ENCODE measurements at places on chromosomes 1 and 21.

GRCh38 chr1:41497461-41498030, 13.1 kb upstream of the EDN2 start:
- no peak for DNase-seq

DNA sequence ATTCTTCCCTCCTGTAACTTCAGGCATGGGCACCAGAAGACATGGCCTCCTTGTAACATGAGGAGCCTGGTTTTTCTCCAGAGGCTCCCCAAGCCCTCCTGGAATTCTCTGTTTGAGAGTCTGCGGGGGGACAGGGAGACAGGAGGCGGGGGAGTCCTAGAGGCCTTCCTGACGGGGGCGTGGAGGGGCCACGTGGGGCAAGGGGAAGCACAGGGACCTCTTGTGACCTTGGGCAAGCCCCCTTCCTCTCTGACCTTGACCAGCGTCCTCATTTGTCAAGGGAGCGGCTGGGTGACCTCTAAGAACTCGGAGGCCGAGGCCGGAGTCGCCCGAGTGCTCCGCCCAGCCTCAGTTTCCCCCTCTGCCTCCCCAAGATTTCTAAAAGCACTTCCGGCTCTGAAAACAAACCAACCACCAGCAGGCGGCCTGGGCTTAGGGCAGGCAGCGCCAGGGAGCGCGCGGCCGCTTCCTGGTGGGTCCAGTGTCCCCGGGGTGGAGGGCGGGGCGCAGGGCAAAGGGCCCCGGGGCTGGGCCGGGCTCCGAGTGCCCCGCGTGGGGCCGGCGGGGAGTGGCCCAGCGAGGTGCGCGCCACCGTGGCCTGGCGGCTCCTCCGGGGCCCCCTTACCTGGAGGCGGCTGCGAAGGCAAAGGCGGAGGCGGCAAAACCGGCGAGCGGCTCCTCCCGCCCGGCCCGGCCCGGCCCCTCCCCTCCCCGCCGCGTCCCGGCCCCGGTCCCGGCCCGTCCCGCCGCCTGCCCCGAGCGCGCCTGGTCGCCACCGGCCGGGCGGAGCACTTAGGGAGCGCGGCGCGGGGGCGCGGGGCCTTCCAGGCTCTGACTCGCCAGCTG, at the start of gene TMCO4:
TSS of gene TMCO4 (minus strand) at position 687 of the 846 bp plus-strand sequence. CDS start 19,158 bp downstream, outside the sequence.
- peak; percentile 51 for DNase-seq

DNA sequence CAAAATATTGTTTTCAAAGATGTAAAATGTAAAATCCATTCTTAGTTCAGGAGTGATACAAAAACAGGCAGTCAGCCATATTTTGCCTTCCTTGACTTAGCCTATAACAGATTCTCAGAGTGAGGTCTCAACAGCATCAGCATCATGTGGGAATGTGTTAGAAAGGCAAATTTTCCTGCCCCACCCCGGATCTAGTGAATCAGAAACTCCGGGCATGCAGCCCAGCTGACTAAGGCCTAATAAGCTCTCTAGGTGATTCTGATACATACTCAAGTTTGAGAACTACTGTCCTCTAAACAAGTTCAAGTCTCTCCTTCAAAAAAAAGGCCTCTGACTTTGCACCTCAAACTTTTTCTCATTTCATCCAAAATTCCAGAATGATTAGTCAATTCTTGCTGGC, 46.9 kb upstream of the PRRC2C start:
- DNase-seq, result no peak

GRCh38 chr1:176338877-176339276, 124.1 kb upstream of the PAPPA2 start:
- DNase-seq, result no peak

DNA sequence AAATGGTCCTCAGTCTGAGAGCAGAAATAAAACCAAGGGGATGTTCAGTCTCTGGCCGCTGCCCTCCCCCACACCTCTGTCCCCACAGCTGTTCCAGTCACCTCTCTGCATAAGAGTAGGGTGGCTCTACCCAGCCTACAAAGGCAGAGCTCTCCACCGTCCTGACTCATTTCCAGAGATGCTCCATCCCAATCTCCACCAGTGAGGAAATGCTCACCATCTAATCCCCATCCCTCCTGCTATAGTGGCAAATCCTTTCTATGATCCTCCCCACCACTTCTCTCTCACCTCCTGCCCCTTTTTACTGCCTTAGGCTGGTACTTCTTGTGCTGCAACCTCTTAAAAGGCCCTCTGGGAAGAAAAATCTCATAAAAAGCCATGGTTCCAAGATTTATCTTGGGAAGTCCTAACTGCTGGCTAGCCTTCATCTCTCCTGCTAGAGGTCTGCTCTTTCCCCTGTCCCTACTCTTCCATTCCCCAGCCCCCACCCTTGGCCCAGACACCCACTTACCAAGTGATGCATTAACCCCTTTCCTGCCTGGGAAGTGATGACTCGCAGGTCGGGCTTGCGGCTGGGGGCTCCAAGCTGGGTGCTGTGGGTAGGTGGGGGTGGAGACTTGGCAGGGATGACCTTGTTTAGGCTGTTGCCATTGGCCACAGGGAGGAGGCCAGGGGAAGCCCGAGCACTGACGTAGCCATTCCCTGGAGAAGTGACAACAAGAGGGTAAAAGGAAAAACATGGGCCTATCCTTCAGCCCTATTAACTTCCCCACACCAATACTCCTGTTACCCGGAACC, 23.9 kb downstream of the MEF2D start:
- DNase-seq, result no peak

- DNase-seq, result no peak
These were observed 19.4 kb upstream of the LAMTOR5 start for GRCh38 chr1:110426854-110427253.

DNA sequence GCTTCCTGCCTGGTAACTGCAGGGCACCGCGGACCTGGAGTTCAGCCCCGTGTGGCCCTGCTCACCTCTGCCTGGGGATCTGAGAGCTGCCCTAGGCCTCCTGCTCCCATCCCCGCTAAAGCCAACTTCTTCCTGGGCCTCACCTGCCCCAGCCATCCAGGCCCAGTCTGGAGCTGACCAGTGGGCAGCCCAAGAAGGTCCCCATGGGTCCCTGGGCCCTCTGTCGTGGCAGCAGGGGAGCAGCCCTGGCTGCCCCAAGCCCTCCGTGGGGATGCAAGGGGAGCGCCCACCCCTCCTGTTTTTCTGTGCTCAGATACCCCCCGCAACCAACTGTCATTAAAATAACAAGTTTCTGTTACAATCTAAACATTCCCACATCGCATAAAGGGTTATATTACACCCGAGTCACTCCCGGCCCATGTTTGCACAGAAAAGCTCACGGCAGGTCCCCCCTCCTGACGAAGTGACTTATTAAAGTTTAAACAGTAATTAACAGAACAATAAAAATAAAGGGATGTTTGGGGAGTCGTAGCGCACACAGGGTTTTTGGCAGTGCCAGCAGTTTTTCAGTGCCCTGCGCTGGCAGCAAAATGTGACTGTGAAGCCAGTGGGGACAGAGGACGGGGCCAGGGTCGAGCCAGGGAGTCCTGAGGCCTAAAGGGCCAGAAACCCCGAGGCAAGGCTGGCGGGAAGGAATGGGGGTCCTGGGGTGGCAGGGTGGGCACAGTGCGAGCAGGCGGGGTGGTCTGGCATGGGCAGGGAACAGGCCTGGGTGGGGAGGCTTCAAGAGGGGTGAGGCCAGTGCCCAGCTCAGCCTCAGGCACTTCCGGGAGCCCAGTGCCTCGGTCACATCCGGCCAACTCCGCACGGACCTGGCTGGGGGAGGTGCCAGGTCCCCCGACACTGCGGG, 121.5 kb downstream of the CASZ1 start:
- DNase-seq, result no peak

GRCh38 chr21:26441149-26441548, 131.9 kb downstream of the CYYR1 start:
- no peak for DNase-seq

- DNase-seq, result no peak
These were observed 13.2 kb downstream of the S100A7A start for GRCh38 chr1:153429266-153430165.

DNA sequence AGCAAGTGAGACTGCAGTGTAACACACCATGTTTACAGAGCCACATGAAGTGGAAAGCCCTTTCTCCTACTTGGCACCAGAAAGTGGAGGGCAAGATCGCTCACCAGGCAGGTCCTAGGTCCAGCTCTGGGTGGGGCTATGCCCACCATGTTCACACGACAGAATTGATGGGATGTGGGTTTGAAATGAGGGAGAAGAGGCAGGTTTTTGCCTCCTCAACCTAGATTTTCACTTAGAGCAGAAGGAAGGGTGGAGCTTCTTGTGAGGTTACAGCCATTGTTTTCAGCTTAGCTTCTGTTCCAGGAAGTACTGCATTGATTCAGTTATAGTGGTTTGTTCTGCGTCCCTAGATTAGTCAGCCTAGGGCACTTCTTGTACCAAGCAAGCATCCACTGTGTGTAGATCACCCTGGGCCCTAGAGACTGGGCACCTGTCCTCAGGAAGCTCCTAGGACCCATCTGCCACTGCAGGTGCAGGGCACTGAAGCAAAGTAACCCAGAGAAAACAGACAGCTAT, 2.3 kb downstream of the CD53 start:
- DNase-seq, result peak; percentile 63

DNA sequence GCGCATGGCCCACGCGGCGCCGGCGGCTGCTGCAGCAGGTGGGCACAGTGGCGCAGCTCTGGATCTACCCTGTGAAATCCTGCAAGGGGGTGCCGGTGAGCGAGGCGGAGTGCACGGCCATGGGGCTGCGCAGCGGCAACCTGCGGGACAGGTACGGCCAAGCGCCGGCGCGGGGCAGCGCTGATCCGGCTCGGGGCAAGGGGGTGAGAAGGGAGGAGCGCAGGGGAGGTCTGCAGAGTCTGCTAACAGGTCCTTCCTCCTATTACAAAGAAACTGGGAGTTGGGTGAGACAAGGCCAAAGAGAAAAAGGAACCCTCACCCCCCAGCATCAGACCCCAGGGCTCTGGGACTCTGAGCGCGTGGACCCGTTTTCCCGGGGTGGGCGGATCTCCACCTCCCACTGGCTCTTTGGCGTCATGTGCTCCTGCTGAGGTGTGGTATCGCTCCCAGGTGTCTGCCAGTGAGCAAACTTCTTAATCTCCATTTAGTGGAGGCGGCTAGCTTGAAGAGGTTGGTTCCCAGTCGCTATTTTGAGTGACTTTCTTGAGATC, 431 bp downstream of the MTARC1 start:
- DNase-seq, result no peak

DNA sequence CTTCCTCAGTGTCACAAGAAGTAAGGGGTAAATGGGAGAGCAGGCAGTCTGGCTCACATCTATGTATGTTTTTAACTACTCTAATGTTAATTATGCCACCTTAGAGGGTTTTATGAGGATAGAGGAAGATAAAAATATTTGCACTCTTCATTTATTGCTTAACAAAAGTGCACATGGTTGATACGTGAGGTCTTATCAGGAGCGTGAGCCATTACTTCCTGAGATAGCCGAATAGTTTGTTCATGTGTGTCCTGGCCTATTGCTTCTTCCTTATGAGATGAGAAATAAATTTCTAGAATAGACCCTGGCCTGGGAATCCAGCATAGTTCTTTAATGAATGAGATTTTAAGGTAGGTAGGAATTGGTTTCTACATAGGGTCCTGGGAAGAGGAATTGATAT, 471.1 kb upstream of the B3GALT2 start:
- DNase-seq, result no peak

- DNase-seq, result no peak
These were observed 49.7 kb upstream of the IFI44L start for GRCh38 chr1:78570539-78570938.

GRCh38 chr1:216739793-216740192, 16.6 kb upstream of the ESRRG start:
- DNase-seq, result no peak

DNA sequence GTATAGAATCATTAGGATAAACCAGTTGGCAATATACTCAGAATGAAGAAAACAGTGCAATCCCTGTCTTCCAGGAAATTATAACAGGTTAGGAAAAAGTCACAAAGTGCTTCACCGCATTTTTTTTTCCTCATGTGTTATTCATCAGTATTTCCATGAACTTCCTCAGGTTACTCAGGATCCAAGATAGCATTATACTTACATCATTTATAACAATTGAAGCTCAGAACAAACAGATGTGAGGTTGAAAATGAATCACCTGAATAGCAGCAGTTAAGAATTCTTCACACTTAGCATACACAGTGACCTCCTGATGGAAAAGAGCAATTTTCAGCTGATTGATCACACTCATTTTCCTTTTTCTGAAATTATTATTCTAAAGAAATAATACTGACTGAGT, 1040.7 kb upstream of the B3GALT2 start:
- DNase-seq, result no peak

DNA sequence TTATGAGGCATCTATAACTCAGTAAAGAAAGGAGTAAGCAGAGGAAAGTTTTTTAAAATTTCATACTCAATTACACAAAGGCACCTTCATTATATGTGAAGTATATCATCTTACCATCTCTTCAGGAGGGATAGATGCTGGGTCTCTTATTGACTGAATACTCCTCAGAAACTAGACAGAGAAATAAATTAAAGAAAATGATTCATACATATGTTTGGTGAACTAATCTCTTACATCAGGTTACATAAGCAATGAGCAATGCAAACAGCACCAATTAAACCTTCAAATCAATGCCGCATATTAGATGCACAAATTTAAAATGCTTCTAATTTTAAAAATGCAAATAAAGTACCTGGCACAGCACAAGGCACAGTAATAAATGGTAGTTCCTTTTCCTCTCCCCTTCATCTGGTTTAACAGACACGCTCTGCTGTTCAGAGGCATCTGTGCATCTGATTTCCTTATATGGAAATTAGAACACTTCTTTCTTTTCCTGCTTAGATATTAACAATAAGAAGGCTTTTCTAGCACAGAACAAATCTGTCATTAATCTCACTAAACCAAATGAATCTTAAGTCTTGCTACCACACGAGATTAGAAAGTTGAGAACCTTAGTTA, 20.0 kb downstream of the SCYL3 start:
- DNase-seq, result no peak

- DNase-seq, result no peak
These were observed 105.2 kb downstream of the TSEN15 start for GRCh38 chr1:184156521-184157393.

DNA sequence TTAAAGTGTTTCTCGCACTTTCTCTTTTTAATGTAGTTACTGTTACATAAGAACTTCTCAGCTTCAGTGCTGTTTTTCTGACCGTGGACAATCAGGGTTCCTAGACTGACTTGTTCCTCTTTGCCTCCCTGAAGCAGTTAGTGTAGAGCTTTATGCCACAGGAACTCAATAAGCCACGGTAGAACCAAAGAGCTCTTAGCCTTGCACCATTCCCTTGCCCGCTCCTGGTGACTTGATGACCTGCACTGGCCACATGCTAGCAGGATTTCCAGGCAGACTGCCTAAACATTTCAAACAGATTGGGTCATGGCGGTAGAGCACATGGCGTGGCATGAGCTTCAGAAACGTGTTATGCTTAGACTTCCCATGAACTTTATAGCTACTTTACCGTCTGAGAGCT, 18.8 kb upstream of the FASLG start:
- DNase-seq, result no peak

DNA sequence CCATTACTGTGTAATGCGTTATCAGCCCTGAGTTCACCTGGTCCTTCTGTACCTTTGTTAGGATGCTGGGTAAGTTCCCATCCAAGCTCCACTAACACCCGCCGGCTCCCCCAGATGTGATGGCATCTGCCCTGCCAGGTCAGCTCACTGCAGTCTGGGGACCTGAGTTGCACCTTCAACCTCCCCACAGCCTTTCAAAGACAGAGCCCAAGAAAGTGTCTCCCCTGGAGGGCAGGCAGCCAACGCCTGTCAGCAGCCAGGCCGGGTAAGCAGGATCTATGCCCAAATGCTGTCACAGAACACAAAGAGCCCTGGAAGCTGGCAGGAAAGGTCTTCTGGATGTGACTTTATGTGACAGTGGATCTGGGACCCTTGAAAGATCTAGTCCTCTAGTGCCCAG, 13.7 kb downstream of the MRAP start:
- no peak for DNase-seq

GRCh38 chr21:41124641-41125201, 43.2 kb upstream of the BACE2 start:
- DNase-seq, result no peak
